ENCODE measurements at places on chromosomes 4 and X.

DNA sequence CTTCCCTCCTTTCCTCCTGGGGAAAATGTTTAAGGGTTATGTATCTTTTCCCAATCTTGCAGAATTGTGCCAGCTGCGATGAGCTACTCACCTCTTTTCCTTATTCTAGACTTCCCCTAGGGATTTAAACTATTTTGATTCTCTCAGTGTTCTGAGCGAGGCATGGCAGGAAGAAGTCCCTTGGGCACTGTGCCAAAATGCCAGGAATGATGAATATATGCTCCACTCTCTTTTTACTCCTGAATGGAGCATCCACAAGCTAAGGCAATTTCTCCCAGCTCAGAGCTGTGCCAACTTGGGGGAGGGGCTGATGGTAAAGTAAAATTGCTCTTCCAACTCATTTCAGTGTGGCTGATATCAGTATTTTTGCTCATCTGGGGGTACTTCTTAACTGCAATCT is 4.0 kb upstream of the C4orf17 start:
- no peak for DNase-seq

DNA sequence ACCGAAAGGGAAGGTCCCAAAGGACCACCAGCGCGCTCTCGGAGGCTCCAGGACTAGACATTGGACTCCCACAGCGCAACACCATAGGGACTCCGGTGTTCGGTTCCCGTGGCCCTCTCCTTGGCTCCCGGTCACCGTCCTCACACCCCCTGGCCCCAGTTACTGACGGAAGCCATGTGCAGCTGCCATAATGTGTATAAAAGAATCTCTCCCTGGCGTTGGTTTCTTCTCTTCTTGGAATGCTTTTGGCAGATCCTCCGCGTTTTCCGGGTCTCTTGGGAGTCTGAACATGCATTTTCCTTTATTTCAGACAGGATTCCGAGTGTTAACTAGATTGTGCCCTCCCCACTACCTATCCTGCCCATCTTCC is 69.8 kb downstream of the FBXO8 start:
- DNase-seq, result no peak

DNA sequence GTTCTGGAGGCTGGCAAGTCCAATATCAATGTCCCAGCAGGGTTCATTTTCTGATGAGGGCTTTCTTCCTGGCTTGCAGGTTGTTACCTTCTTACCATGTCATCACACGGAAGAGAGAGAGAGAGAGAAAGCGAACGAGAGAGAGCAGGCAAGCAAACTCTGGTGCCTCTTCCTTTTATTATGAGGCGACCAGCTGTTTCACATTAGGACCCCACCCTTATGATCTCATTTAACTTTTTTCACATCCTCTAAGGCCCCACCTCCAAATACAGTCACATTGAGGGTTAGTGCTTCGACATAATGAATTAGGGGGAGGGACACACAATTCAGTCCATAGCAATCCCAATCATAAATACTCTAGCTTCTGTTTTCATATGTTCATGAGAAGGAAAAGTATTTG is 10.6 kb upstream of the GPR174 start:
- peak; percentile 15 for DNase-seq

GRCh38 chr4:31580843-31581242 is 860.7 kb downstream of the PCDH7 start:
- no peak for DNase-seq

DNA sequence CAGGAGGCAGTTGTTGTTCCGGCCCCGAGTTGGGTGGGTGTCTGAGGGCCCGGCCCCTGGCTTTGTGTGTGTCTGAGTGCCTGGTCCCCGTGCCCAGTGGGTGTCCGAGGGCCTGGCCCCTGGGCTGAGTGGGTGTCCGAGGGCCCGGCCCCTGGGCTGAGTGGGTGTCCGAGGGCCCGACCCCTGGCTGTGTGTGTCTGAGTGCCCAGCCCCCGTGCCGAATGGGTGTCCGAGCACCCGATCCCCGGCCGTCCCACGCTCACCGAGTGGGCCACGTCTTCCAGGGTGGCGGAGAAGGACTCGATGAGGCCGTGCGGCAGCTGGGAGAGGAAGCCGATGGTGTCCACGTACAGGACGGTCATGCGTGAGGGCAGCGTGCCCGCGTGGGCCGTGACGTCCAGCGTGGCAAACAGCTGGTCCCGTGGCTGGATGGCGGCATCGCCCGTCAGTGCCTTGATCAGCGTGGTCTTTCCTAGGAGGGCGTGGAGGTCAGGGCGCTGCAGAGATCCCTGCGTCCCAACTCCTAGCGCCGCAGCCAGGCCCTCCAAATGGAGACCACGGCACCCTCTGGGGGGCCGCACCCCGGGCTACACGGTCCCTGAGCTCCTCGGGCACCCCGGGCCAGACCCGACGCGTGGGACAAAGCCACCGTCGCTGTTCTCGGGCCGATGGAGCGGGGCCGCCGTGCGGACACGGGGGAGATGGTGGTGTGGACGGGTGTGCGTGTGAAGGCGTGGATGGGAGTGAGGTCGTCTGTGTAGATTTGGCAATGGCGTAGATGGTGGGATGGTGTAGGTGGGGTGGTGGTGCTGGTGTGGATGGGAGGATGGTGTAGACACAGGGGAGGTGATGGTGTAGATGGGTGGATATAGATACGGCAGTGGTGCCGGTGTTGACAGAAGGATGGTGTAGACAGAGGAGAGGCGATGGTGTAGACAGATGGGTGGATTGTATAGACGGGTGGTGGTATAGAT is 7.2 kb downstream of the GTPBP6 start:
- DNase-seq, result no peak

Data from activated naive CD4-positive, alpha-beta T cell treated with anti-CD3 and anti-CD28 coated beads for 36 hours (primary cell).